DMS79 treated with DMSO at 0.1 percent for 48 hours (cell line): ENCODE measurements at places on chromosomes 5 and 9.
A peak's percentile ranks its signal among the peaks of the same experiment; 100 is the strongest.

- no peak for DNase-seq
Observed at GRCh38 chr9:134634667-134635230, 6.9 kb upstream of the COL5A1 start.

- no peak for DNase-seq
Observed at GRCh38 chr5:54577528-54577927, 60.0 kb downstream of the SNX18 start.

GRCh38 chr9:131923766-131924165, 155.9 kb downstream of the MED27 start:
- DNase-seq: no peak

- DNase-seq: no peak
Observed at GRCh38 chr5:174505621-174506020, 218.8 kb upstream of the MSX2 start.

DNA sequence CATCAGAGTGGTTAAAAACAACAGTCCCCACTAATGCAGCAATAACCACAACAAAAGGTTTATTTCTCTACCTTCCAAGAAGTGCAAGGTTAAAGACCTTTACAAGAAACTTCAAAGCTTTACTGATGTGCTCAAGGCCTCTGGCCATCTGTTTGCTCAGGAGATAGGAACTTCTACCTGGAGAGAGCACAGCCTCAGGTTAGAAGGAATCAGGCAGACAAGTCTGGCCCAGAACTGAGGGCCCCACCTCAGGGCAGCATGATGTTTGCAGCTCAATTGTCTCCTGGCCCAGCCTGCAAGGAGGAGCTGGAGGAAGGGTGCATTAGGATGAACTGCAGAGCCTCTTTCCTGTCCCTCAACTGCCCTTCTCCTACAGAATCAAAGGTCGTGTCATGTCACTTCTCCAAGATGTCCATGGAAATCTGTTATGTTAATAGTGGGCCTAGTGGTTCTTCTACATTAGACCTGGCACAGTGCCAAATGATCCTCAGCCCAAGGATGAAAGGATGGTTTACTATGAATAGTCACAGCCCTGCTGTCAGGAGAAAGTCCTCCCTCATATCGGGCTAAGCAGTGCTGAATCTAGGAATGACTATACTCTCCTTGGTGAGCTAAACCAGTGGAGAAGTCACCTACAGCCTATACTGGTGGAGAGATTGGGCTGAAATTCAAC, 98.9 kb upstream of the NTRK2 start:
- no peak for DNase-seq

GRCh38 chr5:139565411-139566305, 4.5 kb downstream of the UBE2D2 start:
- peak; percentile 49 for DNase-seq

- DNase-seq: no peak
Observed at GRCh38 chr5:58107704-58108103, 352.2 kb downstream of the PLK2 start.

DNA sequence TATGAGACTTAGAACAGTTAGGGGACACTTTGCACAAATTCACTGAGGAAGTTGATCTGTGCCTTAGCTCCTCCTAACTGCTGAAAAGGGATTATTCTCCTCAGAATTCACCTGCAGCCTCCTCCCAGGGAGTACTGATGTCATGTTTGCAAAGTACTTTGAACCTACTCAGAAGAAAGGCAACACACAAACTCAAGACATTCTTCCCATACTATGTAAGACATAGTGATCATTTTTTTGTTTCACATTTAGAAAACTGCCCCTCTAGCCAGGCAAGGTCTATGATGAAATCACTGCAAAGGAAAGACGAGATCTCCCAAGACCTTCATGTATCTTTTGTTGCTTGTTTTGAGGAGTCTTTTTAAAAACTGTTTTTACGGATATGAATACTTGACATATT, 10.6 kb upstream of the VLDLR start:
- DNase-seq: no peak

DNA sequence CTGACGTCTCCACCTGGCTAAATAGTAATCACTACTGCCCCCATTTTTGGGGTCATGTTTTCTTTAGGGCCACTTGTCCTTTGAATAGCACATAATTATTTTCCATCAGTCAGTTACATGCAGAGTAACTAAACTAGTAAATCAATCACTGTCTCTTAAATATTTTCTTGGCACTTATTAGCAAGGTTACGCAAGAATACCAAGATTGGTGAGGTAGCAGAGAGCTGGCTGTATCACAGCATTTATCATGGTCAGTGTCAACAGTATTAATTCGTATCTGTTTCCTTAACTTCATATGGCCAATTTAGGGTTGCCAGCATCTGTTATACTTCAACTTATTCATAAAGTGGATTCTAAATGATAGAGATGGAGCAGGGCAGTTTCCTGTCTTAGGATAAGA, 346.8 kb upstream of the FAM174A start:
- DNase-seq: no peak

GRCh38 chr9:4021621-4022213, 278.2 kb downstream of the GLIS3 start:
- no peak for DNase-seq

DNA sequence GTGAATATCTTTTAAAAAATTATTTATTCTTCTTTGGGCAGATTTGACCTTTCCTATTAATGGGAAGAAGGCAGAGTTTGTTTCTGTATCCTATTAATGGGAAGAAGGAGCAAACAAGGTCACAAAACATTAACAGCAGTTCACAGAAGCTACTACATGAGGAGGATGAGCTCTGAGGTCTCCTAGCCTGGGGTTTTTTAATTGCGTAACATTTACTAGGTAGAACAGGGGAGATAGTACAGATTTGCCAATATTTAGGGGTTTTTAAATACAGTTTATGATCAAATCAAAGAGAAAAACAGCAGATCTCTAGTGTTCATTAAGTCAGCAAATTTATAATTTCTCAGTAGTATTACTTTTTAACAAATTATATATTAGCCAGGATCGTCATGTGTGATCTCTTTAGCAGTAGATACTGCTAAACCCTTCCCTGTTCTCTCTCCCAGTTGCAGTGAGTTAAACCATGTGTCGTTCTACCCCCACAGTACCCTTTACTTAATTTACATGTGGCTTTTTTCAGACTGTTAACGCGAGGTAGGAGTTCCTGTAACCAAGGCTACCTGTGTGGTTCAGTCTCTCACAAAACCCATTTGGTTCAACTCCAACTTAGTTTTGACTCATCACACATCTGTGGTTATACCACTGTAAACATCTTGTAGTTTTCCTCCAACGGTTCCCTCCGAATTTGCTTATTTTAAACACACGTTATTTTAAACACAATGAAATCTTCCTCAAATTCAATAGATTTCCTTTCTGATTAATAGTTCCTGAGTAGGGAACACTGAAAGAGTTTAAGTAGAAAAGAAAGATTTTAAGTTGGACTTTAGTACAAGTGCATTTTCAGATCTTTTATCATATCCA, 13.3 kb downstream of the SLC25A46 start:
- DNase-seq: no peak

GRCh38 chr9:2662496-2662895, 40.9 kb downstream of the VLDLR start:
- no peak for DNase-seq

DNA sequence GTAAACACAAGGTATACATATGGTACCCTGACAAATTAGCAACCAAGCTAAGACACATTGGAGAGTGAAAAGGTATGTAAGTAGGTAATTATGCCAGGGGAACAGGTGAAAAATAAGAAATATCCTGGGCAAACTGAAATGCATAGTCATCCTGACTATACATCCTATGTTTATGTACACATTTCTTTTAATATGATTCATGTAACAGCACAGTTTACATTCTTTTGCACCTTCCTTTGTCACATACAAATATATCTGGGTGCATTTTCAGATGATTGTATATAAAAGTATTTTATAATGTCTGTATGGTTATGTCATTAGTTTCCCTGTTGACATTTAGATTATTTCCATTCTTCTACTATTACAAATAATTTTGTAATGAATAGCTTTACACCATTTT, 1146.9 kb downstream of the EFNA5 start:
- no peak for DNase-seq

- DNase-seq: no peak
Observed at GRCh38 chr5:174576042-174576441, 148.3 kb upstream of the MSX2 start.

DNA sequence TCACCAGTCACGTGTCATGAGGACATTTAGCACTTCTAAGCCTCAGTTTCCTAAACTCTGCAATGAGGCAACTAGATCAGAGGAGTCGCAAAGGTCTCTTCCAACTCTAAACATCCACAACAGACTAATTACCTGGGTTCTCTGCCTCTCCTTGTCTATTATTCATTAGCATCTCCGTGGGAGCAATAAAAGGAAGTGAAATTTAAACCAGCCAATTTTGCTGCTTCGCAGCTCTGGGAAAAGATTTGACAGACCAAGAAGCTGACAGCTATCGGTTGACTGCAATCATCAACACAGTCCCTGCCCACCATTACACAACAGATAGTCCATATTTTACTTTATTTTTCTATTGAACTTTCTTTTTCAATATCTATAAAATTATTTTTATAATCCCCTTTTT, 308.9 kb downstream of the NR2F1-AS1 start:
- DNase-seq: no peak

DNA sequence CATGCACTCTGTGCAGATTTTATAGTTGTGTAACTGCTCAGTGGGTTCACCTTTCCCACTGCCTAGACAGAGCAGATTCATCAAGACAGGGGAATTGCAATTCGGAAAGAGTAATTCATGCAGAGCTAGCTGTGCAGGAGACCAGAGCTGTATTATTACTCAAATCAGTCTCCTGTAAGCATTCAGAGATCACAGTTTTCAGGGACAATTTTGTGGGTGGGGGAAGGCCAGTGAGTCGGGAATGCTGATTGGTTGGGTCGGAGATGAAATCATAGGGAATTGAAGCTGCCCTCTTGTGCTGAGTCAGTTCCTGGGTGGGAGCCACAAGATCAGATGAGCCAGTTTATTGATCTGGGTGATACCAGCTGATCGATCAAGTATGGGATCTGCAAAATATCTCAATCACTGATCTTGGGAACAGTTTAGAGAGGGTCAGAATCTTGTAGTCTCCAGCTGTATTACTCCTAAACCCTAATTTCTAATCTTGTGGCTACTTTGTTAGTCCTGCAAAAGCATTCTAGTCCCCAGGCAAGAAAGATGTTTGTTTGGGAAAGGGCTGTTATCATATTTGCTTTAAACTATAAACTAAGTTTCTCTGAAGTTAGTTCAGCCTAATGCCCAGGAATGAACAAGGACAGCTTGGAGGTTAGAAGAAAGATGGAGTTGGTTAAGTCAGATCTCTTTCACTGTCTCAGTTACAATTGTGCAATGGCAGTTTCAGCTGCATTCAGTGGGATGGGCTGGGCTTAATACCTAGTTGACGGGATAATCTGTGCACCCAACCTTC, 12.7 kb upstream of the SVEP1 start:
- no peak for DNase-seq

GRCh38 chr5:128237000-128237399, 153.4 kb downstream of the SLC12A2 start:
- DNase-seq: no peak

- no peak for DNase-seq
Observed at GRCh38 chr9:101480386-101480785, 44.8 kb upstream of the ALDOB start.

DNA sequence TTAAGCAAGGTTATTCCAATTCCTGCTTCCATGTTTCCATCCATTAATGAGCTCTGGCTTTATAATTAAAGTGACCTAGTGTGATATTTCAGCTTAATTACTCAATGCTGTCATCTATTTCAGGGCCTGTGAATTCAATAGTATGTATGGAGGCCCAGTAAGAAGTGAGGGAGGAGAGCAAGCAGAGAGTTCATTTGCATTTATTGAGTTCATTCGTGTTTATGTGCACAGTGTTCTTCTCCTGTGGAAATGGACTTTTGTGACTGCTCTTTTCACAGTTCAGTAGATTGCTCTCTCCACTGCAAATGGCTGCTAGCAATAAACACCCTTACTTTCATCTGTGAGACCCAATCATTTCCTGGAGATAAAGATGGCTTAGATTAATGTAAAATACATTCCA, 130.9 kb downstream of the CEMIP2 start:
- DNase-seq: no peak

GRCh38 chr5:135215617-135216470, 181.8 kb upstream of the PITX1 start:
- DNase-seq: no peak

DNA sequence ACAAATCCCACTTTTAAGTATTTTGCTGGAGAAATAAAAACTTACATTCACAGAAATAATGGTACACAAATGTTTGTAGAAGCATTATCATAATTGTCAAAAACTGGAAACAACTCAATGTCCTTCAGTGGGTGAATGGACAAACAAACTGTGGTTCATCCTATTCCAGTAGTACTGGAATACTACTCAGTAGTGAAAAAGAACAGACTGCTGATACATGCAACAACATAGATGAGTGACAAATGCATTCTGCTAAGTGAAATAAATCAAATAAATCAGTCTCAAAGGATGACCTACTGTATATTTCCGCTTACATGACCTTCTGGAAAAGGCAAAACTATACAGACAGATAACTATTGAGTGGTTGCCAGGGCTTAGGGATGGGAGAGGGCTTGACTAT, 114.1 kb downstream of the ANKRD55 start:
- no peak for DNase-seq

GRCh38 chr9:94166976-94167346, 82.7 kb downstream of the PTPDC1 start:
- no peak for DNase-seq

DNA sequence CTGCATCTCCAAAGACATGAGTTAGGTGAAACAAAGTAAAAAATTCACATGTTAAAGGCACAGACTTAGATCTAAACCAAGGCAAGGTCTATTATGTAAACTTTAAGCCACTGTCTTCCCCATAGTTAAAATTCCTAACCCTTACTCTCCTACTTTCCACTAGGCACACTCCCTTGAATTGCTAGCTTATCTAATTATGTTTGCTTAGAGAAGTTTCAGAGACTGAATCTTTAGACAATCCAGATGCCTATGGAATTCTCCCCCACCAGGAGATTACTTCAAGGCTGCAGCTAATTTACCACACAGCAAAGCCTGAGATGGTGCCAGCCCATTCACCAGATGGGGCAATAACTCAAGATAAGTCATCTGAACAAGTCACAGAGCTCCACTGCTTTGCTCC, 803.1 kb upstream of the COX7C start:
- no peak for DNase-seq

- no peak for DNase-seq
Observed at GRCh38 chr9:107437716-107438115, 51.9 kb downstream of the KLF4 start.

DNA sequence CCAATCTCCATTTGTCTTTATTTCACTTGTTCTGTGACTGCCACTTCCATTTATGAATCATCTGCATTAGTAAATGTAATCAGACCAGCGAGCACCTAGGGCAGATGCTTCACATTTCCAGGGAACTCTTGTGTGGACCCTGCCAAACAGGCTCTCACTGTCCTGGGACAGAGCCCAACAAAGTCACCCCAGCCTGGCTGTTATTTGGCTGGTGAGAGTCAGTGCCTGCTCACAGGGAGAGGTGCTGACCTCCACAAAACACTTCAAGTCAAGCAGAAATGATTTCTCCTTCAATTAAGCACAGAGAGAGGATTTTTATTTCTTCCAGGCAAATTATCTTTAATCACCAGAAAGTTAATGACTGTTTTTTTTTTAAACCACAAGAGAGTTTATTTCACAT, 568.0 kb downstream of the MTRR start:
- DNase-seq: peak; percentile 58
